ENCODE measurements at places on chromosomes 7 and 10.

DNA sequence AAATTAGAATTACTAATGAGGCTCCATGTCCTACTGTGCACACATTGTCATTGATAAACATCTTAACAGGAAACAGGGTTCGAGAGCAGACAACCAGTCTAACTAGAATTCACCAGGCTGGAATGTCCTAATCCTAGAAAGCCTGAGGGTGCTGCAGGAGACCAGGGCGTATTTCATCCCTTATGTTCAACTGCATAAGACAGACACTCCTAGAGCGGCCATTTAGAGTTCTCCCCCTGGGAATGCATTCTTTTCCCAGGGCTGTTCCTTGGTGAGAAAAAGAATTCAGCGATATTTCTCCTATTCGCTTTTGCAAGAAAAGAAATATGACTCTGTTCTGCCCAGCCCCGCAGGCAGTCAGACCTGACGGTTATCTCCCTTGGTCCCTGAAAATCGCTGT lies 486.0 kb downstream of the REEP3 start:
- no peak for DNase-seq

DNA sequence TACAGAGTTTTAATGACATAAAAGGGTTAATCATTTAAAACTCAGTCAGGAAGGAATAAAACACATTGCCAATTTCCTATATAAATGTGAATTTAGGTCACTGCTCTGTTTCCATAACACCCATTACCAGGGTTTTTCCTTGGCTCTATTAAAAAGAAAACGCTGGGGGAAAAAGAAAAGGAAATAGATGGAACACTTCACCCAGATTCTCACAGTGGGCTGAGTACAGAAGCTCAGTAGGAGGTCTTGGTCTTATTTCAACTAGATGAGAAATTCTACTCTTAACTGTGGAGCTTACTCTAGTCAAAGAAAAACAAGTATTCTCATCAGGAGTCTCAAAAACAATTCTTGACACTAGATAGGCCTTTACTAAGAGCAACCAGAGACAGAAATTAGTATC lies 36.5 kb downstream of the GLUD1 start:
- DNase-seq: no peak

GRCh38 chr10:50635286-50635685 lies 11.5 kb upstream of the SGMS1 start:
- DNase-seq: no peak

- DNase-seq: no peak
Observed at GRCh38 chr7:18754766-18755165, 259.2 kb downstream of the HDAC9 start.

GRCh38 chr7:122412883-122413282 lies 108.3 kb upstream of the FEZF1 start:
- DNase-seq: no peak

GRCh38 chr10:80461208-80462183 lies 7.4 kb downstream of the TSPAN14 start:
- DNase-seq: no peak

DNA sequence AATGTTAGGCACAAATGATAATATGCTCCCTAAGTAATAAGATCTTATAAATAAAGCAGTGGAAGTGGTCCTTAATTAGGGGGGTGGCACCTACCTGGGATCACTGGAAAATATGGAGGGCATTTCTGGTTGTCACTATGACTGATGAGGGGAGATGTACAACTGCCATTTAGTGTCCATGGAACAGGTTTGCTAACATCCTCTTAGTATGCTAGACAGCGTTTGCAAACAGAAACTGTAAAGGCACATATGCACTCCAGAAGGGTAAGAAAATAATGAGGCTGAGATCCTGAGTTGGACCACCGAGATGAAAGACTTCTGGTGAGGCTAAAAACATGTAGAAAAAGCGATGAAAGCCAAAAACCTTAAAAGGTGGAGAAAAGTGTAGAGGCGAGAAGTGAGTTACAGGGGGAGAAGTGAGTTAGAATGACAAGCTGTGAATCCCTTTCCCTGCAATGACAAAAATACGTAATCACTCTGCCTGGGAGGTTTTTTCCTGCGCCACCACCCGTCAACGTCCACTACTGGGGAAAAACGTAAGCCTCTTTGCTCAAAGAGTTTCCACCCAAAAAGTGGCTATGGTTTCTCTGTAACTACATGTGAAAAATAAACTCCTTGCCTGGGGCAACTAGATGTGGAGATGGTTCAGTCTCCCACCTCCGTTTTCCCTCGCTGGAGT lies 767 bp downstream of the KRIT1 start:
- no peak for DNase-seq

GRCh38 chr10:17353568-17354300 lies 100.7 kb downstream of the ST8SIA6 start:
- no peak for DNase-seq

DNA sequence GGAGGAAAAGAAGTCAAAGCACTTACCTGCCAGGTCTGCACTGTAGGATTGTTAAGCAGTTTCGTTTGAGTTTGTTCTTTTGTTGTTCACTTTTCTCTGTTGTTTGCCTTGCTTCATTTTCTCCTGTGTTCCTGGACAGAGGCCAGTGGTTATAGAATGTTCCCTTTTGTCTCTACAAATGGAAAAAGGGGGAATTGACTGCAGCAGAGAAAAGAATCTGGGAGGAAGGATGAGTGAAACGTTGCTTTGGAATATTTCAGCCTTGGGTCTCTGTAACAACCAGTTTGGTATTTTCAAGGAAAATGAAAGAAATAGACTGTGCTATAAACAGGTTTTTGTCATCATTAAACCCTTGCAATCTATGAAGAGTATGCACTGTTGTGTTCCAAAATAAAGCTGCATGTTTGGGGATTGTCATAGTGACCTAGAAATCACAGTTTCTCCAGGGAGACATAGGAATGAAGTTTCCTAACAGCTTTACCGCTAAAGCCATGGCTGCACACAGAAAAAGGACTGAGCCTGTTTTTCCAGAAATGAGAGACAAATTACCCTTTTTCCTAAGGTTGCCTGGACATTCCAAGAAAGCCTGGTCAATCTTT lies 60.8 kb upstream of the HABP2 start:
- no peak for DNase-seq

DNA sequence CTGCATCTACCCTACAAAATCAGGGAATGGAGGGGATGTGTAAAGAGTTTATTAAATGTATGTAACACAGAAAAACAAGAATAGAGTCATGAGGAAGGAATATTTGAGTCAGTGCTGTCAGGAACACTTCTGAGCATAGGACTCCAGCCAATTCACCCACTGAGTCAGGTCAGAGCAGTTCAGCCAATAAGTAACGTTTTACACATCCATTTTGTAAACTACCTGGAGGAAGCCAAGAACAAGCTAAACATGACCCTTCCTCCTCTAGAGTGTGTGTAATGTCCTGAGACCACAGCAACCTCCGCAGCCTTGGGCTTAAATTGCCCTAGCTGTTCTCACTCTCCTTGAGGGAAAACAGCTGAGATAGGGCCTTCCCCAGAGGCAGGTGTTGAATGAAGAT lies 691.5 kb upstream of the LRRN3 start:
- DNase-seq: no peak

GRCh38 chr10:129951101-129951969 lies 12.7 kb downstream of the EBF3 start:
- no peak for DNase-seq

- no peak for DNase-seq
Observed at GRCh38 chr10:49751216-49751615, 10.9 kb downstream of the OGDHL start.

- no peak for DNase-seq
Observed at GRCh38 chr7:44772440-44772839, 23.8 kb downstream of the ZMIZ2 start.

DNA sequence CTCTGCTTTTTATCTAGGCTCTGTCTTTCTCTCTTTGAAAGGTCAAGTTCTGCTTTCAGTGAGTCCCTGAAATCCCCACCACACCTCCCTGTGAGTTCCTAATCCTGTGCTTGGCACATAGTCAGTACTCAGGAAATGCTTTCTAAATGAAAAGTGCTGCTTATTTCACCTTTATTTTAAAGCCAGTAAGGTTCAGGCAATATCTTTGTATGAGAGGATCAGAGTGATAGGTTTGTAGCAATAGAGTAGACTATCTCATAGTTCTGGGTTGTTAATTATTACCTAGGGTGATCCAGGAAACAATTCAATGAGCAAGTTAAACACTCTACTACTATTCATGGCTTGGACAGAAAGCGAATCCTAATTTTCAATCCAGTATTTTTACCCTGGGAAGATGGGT lies 7.4 kb upstream of the LAMB1 start:
- DNase-seq: no peak

DNA sequence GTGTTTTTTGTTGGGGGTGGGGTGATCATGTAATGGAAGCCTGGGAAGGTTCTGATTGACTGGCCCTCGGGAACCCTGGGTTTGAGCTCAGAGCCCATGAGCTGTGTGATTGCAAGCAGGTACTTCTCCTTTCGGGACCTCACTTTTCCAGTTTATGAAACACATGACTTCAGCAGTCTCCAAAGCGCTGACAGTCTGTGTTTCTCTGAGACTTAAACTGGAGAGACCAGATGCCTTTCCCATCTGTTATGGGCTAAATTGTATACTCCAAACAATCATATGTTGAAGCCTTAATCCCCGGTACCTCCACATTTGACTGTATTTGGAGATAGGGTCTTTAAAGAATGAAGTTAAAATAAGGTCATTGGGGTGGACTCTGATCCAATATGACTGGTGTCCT lies 493.6 kb downstream of the GALNT17 start:
- no peak for DNase-seq

GRCh38 chr10:49282306-49282705 lies 16.7 kb upstream of the C10orf71 start:
- no peak for DNase-seq

DNA sequence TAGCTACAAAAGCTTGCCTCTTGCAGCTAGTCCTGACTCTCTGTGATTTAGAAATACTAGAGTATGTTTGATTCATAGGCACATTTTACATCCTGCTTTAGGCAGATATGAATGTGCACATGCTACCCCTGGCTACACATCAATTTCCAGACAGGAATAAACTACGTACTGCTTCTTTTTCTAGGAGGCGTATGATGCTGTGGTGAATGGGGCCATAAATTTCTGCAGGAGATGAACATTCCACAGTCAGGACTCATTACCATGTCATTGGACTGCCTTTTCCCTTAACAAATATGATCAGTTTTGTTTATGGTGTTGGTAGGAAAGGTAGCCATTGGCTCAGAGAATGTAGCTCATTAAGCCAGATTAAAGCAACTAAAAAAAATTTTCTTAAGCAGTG lies 50.1 kb upstream of the IFRD1 start:
- no peak for DNase-seq

GRCh38 chr7:20562461-20562860 lies 53.0 kb upstream of the ABCB5 start:
- DNase-seq: no peak

DNA sequence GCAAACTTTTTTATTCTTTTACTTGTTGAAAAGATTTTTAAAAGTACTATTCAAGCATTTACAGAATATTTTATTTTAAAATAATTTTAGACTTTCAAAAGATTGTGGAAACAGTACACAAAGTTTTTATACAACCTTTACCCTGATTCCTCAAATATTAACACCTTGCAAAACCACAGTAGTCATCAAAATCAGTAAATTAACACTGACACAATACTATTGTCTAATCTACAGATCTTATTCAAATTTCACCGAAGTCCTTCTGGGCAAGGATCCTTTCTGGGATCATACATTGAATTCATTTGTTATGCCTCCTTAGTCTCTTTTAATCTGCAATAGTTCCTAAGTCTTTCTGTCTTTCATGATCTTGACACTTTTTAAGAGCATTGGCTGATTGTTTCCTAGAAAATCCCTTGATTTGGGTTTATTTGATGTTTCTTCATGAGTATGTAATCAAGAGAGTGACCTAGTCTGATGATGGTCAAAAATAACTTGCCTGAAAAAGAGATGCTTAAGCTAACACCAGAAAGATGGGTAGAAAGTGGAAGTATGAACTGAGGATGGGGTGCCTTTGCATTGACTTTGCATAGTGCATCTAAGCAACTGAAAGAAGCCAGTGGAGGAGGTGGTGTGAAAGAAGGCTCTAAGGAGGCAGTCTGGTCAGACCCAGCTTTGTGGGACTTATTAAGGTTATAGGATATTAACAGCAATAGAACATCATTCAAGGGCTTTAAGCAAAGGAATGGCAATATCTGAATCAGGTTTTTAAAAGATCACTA lies 9.7 kb downstream of the STAMBPL1 start:
- no peak for DNase-seq

- peak; percentile 85 for DNase-seq
Observed at GRCh38 chr7:50333221-50333651, 28.7 kb downstream of the IKZF1 start.

DNA sequence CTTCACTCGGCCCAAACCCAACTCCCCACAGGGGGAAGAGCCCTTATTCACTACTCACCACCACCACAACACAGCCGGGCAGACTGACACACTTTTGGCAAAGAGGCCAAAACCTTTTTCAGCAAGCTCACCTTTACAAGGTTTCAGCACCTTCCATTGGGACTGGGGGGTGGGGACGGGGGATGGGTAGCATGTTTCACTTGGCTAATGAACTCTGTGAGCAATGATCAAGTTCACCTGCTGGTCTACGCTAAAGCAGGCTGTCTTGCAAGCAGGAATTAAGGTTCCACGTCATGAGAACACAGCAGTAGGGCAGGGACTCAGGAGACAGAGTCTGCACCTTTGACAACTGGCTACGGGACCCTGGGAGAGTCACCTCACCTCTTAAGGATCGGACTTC lies 7.0 kb downstream of the FAM53B start:
- no peak for DNase-seq

DNA sequence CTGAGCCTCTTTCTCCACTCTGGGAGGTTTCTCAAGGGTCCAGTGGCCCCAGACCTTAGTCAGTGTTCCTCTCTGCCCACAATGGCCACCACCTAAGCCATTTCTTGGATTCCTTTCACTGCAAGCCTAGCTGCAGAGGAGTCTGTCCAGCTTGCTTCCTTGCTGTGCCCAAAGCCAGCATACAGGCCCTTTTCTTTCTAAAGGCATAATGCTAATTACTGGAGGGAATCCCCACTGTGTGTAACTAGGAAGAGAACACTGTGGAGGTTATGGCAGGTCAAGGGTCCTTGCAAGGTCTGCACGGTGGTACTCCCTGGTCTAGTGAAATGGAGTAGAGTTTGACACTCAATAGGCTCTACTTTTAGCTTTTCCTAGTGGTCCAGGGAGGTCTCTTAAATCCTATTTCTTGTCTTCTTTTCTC lies 70.4 kb upstream of the CC2D2B start:
- DNase-seq: no peak
